Tibial nerve (tissue), 4 donors: ENCODE measurements at places on chromosomes 2 and 18. TPM values are rescaled to one million over a fixed set of nuclear protein-coding genes. Genes with fewer than 3 reads are reported as not detected.

GRCh38 chr2:81549646-81550045 is 1245.1 kb upstream of the LRRTM1 start:
- H3K4me1 ChIP-seq, result no peaks in the 10 kb centered on the region
- no peaks in the 10 kb centered on the region for H3K36me3 ChIP-seq
- no peak overlapping the region for H3K27ac ChIP-seq
- DNase-seq, result no peak
- no peak overlapping the region for H3K4me3 ChIP-seq
- H3K27me3 ChIP-seq, result no peaks in the 10 kb centered on the region

DNA sequence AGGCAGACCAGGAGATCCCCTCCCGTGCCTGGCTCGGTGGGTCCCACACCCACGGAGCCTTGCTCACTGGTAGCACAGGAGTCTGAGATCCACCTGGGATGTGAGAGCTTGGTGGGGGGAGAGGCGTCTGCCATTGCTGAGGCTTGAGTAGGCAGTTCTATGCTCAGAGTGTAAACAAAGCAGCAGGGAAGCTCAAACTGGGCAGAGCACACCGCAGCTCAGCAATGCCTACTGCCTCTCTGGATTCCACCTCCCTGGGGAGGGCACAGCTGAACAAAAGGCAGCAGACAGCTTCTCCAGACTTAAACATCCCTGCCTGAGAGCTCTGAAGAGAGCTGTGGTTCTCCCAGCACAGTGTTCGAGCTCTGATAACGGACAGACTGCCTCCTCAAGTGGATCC is 85.1 kb downstream of the UGP2 start:
- no peaks in the 10 kb centered on the region for H3K4me1 ChIP-seq
- no peaks in the 10 kb centered on the region for H3K27me3 ChIP-seq
- no peaks in the 10 kb centered on the region for H3K36me3 ChIP-seq
- DNase-seq, result no peak

- DNase-seq, result no peak
- peaks cover 12% of the 10 kb centered on the region for H3K4me1 ChIP-seq
- H3K27ac ChIP-seq, result no peak overlapping the region
- no peak overlapping the region for H3K4me3 ChIP-seq
- H3K36me3 ChIP-seq, result no peaks in the 10 kb centered on the region
- H3K27me3 ChIP-seq, result no peaks in the 10 kb centered on the region
Observed at GRCh38 chr18:22324191-22325131, 93.3 kb downstream of the CTAGE1 start.

- H3K4me1 ChIP-seq, result no peaks in the 10 kb centered on the region
- no peaks in the 10 kb centered on the region for H3K27me3 ChIP-seq
- no peak overlapping the region for H3K4me3 ChIP-seq
- DNase-seq, result no peak
- H3K36me3 ChIP-seq, result no peaks in the 10 kb centered on the region
- H3K27ac ChIP-seq, result no peak overlapping the region
Observed at GRCh38 chr2:204900910-204901309, 355.6 kb downstream of the PARD3B start.

ZNF396 gene
- 2.8 TPM for total RNA-seq
